Left ventricle myocardium inferior (tissue), 1 donor: ENCODE measurements at places on chromosomes 5 and 9. TPM values are rescaled to one million over a fixed set of nuclear protein-coding genes. Genes with fewer than 3 reads are reported as not detected.

The WNT8A gene
- not detected for total RNA-seq

The CD74 gene
- 251 TPM for total RNA-seq

The IFNA2 gene
- total RNA-seq: not detected

The ANKRD31 gene
- total RNA-seq: 0.11 TPM

The PCDHGA11 gene
- total RNA-seq: 3.8 TPM

The MCC gene
- total RNA-seq: 31.6 TPM

The C7 gene
- 175 TPM for total RNA-seq

The LEAP2 gene
- total RNA-seq: 1.9 TPM

The TOR2A gene
- 2.3 TPM for total RNA-seq

The PLCXD3 gene
- 73.1 TPM for total RNA-seq

The CNTFR gene
- 4.6 TPM for total RNA-seq

The WDR31 gene
- total RNA-seq: 12.4 TPM

The BTNL8 gene
- total RNA-seq: 0.58 TPM

The MYO10 gene
- 5.0 TPM for total RNA-seq

The WDR38 gene
- total RNA-seq: not detected

The HAVCR1 gene
- not detected for total RNA-seq

The PWWP2A gene
- total RNA-seq: 9.9 TPM

The IL4 gene
- total RNA-seq: not detected

The PCDHGB1 gene
- total RNA-seq: 5.7 TPM

The SUSD3 gene
- 0.60 TPM for total RNA-seq

The PRDM9 gene
- not detected for total RNA-seq

The GBGT1 gene
- 6.3 TPM for total RNA-seq

The NIM1K gene
- total RNA-seq: 0.25 TPM

The GGTA1 gene
- total RNA-seq: 34.1 TPM

The NPR3 gene
- total RNA-seq: 81.0 TPM

The CDX1 gene
- total RNA-seq: not detected

The DMRT2 gene
- total RNA-seq: not detected

The NEUROG1 gene
- total RNA-seq: not detected

The DMRT3 gene
- total RNA-seq: not detected

The ACOT12 gene
- total RNA-seq: not detected

The ZMAT2 gene
- total RNA-seq: 35.5 TPM

The SLC25A2 gene
- not detected for total RNA-seq

The TSSK1B gene
- not detected for total RNA-seq

The OR1Q1 gene
- not detected for total RNA-seq

The C5orf58 gene
- 1.0 TPM for total RNA-seq

The EXD3 gene
- 9.2 TPM for total RNA-seq

The ZNF474 gene
- total RNA-seq: not detected
